A172 (cell line): ENCODE measurements at places on chromosomes 11 and 22.
A peak's percentile ranks its signal among the peaks of the same experiment; 100 is the strongest.

- DNase-seq: no peak
Measured at GRCh38 chr22:33513388-33514338, 406.6 kb downstream of the LARGE1 start.

DNA sequence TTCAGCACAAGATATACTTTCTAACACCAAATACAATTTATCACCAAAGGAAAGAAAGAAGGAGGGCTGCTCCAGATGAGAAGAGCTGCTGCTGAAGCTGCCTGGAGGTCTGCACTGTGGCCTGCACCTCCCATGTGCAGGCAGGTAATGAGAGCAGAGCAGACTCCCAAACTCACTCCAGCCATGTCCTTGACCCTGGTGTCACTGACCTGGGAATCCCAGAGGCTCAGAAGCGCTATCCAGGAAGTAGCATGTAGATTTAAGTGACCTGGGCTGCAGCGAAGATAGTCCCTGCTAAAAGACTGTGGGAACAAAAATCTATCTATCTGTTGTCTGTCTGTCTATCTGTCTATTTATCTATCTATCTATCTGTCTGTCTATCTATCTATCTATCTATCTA, 816.3 kb downstream of the OPCML start:
- DNase-seq: no peak

DNA sequence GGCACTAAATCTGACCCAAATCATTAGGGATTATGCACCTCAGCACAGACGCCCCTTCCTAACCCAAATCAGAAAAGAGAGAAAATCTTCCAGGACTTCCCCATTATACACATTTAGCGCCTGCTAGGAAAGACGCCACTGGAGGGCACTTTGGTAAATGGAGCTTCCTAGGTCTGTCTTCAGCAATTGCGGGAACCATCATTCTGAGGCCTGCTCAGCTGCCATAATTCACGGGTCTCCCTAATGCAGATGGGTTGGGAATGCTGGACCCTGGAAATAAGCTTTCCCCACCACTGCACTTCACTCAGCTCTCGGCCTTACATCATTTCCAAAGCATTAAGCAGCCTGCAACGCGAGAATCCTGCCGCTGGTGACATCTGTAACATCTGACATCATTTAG, 86.2 kb upstream of the OPCML start:
- DNase-seq: no peak

DNA sequence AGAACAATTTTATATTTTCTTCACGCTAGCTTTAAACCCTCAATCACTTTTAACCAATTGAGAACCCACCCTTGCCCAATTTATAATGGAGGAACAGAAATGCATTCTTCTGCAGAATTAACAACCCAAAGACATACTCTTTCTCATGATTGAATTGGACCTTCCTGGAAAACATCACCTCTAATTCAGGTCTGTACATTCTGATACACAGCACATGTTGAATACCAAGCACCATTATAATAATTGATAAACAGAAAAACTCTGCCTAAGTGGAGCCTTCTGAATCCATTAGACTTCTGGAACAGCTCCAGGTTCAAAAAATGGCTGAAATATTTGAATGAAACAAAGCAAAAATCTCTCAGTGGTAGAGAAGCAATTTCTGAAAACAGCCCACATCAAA, 105.4 kb downstream of the FAM76B start:
- DNase-seq: no peak

GRCh38 chr11:123892031-123892430, 6.6 kb upstream of the TMEM225 start:
- DNase-seq: no peak

DNA sequence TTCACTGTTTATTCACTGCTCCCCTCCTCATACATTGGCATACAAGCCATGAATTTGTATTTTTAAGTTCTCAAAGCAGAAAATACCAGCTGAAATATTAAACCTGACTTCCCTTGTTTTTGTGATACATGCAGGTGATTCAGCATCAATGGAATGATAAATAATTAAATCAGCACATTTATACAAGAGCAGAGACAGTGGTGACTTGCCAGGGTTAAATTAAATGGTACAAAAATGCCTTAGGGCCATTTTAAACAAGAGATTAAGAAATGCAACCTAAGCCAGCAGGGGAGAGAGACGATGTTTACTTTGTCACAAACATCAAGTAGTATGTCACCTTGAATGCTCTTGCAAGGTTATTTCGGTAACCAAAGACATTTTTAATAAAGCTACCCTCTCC, 95.9 kb upstream of the DDI1 start:
- no peak for DNase-seq

DNA sequence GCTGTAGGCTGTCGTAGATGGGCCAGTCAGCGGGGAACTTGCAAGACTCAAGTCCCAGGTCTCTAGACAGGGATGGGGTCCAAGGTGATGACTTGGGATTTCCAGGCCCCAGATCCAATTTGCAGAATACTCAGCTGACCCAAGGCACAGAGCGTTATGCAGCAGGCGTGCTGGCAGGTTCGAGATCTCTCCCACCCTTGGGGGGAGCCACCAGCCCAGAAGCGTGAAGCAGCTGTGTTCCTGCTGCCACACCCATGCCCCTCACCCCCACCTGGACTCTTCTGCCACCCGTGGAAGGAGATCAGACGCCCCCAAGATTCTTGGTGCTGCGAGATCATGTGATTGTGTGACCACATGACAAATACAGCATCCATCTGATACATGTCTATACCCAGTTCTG, 142.6 kb downstream of the BRD1 start:
- no peak for DNase-seq

- DNase-seq: no peak
Measured at GRCh38 chr22:17258788-17259148, 39.5 kb upstream of the ADA2 start.

DNA sequence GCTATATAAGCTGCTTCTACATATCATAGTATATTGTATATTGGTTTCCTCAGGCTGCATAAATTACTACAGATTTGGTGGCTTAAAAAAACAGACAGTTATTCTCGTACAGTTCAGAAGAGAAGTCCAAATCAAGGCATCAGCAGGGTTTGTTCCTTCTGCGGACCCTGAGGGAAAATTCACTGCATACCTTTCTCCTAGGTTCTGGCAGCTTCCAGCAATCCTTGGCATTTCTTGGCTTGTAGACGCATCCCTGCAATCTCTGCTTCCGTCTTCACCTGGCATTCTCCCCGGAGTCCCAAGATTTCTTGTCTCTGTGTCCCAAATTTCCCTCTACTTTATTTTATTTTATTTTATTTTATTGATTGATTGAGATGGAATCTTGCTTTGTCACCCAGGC, 142.8 kb downstream of the COMMD9 start:
- no peak for DNase-seq

DNA sequence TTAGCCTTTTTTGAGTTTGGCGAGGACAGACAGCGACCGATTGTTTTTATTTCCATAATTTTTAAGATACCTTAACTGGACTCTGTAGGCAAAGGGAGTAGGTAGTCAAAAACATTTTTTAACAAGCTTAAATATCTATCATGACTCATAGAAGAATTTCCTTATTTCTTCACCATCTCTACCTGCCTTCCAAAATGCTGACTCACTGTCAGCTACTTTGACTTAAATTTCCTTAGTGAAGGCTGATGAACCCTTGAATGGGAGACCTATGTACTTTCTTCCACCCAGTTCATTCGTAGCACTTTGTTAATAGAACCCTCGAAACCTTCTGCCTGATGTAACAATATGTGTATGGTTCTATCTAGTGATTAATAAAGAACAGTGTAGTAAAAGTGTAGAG, 1.1 kb upstream of the MTMR2 start:
- peak; percentile 31 for DNase-seq

GRCh38 chr11:132450631-132451030, 1080.2 kb downstream of the NTM start:
- no peak for DNase-seq

- peak; percentile 49 for DNase-seq
Measured at GRCh38 chr11:57288771-57289579, 35.8 kb downstream of the TNKS1BP1 start.

DNA sequence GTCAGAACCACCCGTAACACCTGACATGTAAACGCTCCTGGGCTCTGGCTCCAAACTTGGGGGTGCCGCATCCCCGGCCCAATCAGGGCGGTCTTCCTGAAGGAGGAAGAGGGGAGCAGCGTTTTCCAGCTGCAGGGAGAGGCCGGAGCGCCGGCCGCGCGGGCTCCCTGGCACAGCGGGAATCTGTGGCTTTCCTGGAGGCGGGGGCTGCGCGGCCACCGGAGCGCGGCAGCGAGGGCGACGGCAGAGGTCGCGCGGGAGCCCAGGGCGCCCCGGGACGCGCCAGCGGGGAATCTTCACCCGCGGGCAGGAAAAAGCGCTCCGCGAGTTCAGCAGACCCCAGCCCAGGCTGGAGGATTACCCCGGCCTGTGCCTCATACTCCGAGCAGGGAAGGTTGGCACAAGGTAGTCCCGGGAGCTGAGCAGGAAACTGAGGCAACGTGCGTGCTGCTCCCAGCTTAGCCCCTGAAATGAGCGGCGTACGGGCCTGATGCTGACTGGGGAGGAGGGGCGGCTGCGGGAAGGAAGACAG, 600 bp upstream of the ESAM start:
- no peak for DNase-seq

DNA sequence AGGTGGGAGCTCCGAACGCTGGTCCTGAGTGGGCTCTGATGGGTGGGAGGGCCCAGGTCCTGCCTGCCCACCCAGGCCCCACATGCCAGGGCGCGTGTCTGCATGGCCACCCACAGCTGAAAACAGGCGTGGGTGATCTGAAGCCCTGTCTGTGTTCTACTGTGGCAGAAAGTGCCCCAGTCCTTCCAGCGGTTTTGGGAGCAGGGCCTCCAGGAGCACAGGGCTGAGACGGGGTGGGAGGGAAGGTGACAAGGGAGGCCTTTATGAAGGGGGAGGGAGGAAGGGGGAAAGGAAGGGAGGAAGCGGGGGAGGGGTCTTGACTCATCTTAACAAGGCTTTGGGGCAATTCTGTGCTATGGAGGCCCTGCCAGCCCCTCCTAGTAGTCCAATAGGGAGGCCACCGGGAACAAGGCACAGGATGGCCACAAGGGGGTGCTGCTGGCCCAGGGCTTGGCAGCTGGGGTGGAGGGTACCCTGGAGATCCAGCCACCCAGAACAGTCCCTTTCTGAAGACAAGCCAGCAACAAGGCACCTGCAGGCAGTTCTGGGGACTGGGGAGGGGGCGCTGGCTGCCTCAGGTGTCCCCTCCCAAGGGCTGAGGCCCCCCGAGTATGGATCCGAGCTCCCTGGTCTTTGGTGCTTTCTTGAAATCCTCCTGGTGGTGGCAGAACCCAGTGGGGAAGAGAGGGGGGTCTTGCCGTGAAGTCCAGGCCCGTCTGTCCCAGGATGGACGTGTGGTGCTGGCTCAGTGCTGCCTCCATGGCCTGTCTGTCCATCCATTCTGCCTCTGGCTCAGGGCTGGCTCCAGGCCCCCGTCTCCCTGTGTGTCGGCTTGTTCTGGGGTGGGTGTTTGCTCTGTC, 6.3 kb upstream of the FADS3 start:
- DNase-seq: peak; percentile 53

DNA sequence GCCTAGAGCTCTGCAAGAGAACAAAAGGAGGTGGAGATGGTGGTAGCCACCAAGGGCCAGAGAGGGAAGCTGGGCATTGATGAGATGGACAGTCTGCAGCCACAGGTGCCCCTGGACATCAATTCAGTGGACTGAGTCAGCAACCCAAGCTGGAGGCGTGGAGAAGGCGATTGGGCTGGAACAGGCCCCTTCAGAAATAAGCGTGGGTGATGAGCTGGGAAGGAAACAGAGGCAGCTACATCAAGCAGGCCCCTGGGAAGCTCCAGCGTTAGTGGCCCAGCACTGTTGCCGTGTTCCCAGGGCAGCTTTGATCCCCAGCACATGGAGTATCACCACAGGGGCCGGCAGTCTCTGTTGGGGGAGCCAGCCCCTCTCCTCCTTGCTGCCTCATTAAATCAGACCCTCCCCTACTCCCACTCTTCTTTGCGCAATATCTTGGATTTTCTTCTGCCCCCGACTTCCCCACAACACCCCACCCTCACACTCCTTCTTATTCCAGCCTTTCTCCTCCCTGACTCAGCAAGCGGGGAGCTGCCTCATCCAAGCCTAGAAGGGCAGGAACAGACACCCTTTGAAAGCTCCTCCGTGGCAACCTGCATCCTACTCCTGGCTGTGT, 31.7 kb upstream of the OAF start:
- DNase-seq: no peak

DNA sequence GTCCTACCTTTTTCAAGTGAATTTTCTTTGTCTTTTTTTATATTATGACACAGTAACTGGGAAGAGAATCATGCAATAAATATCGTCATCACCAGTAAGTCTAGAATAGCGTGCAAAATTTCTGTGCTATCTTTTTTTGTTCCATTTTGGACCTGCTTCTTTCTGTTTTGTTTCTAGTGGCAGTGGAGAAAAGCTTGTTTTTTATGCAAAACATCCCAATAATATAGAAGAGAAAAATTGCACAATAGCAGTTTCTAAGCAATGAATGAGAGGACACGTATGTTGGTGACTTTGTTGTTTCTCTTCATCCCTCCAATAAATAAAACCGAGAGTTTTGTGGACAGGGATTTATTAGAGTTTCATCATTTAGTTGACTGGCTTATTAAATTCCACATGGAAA, 10.3 kb downstream of the GRK3 start:
- DNase-seq: no peak

GRCh38 chr11:76119779-76120178, 86.5 kb downstream of the WNT11 start:
- DNase-seq: no peak

GRCh38 chr11:67820081-67820480, 145.7 kb upstream of the ALDH3B2 start:
- no peak for DNase-seq

DNA sequence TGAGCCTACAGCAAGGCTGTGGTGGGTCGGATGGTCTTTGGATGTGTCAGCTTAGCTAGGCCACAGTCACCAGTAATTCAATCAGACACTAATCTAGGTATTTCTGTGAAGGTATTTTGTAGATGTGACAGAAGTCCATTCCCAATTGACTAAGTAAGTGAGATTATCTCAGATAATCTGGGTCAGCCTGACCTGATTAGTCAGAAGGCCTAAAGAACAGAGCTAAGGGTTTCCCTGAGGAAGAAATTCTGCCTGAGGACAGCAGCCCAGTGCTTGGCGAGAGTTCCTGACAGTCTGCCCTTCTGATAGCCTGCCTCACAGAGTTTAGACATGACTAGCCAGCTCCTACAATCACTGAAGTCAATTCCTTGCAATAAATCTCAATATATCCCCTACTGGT, 28.7 kb downstream of the GUCD1 start:
- no peak for DNase-seq

GRCh38 chr22:30348404-30348803, 8.3 kb downstream of the SF3A1 start:
- DNase-seq: no peak

DNA sequence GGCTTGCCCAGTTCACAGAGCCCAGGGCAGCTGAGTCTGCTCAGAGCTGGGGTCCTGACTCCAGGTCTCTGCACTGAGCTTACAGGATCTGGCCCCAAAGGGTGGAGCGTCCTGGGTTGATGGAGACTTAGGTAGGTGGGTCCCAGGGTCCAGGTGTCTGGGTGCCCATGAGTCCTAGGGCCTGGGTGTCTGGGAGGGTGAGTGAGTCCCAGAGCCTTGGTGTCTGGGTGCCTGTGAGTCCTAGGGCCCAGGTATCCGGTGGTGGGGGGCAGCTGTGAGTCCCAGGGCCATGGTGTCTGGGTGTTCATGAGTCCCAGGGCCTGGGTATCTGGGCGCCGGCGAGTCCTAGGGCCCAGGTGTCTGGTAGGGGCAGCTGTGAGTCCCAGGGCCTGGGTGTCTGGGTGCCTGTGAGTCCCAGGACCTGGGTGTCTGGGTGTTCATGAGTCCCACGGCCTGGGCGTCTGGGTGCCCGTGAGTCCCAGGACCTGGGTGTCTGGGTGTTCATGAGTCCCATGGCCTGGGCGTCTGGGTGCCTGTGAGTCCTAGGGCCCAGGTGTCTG, 1505.6 kb downstream of the BRD1 start:
- no peak for DNase-seq

- DNase-seq: no peak
Measured at GRCh38 chr11:77049026-77049425, 14.8 kb downstream of the B3GNT6 start.
